Sigmoid colon (tissue), 7 donors: ENCODE measurements at places on chromosomes 3 and 15. TPM values are rescaled to one million over a fixed set of nuclear protein-coding genes. Genes with fewer than 3 reads are reported as not detected.

GRCh38 chr15:82393671-82394070 is 35.9 kb upstream of the GOLGA6L9 start:
- DNase-seq: no peak

The CCR8 gene
- not detected for total RNA-seq

The KLF15 gene
- total RNA-seq: 30.1 TPM

The CHRD gene
- 5.7 TPM for total RNA-seq
